Pons (tissue), 1 donor: ENCODE measurements at places on chromosomes 11 and 22.

GRCh38 chr22:41127451-41127850 is 35.1 kb downstream of the EP300 start:
- DNase-seq = no peak

DNA sequence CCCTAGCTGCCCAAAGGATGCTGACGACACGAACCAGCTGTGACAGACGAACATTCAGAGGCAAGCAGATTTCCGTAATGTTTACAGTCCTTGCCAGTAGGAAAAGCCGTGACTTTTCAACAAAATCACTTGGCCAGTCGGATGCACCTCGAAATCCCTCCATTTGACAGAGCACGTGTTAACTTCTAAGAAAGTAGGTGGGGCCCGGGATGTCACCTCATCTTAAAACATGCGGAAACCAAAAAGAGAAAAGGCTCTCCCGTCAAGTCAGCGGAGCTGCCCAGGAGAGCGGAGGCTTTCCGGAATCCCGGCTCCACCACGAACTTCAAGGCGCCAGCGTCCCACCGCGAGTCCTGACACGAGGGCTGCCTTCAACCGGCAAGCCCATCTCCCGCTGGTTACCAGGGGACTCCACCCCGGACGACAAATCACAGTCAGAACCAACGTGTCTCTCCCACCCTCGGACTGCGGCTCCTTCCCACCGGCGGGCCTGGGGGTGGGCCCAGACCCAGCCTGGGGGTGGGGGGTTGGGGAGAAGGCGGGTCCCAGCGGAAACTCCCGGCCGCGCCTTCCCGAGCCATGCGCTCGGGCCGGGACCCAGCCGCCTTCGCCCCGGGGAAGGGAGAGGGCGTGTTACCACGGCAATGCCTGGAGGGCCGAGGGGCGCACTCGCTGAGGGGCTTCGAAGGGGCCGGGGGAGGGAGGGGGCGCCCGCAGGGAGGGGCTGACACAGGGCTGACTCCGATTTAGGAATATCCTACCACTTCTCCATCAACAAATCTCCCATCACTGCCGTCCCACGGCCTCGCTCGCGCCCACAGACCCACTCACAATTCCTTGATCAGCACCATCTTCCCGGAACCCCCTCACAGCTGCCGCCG is 475 bp downstream of the PITPNB start:
- peak; percentile 20 for DNase-seq

DNA sequence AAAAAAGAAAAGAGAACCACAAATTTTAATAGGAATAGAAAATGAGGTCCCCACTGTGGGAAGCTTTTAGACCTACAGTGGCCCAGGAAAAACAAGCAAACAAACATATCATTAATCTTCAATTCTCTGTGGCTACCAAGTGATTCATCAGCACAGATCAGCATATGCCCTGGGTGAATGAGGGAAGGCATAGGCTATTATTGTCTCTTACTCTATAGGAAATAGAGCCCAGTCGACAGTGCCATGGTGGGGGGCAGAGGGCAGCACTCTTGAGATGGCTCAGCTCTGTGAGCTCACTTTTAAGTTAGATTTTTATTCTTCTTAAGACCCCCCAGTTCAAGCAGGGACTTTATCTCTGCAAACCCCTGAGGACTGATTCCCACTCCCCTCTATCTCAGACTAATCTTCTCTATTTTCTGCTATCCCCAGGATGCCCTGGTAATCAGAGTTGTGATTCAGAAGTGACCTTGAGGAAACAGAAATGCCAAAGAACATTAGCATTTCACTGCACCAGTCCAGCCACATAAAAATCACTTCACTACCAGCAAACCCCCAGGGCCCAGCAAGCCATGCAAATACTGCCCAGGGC is 9.5 kb upstream of the FEZ1 start:
- DNase-seq = no peak

DNA sequence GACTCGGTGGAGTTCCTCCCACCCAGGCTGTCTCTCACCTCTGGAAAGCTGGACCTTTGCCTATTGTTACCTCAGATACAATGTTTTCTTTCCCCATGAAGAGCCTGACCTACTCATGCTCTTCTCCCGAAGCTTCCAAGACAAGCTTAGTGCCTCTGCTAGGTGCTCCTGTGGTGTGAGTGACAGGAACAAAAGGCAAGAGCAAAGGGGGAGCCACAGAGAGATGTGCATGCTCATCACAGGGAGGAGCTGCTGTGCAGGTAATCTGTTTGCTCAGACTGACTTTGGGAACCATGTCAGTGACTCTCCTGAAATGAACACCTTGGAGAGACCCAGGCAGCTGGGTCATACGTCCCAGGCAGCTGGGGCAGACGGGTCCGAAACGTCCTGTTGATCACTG is 53.6 kb upstream of the VSTM5 start:
- DNase-seq = no peak

DNA sequence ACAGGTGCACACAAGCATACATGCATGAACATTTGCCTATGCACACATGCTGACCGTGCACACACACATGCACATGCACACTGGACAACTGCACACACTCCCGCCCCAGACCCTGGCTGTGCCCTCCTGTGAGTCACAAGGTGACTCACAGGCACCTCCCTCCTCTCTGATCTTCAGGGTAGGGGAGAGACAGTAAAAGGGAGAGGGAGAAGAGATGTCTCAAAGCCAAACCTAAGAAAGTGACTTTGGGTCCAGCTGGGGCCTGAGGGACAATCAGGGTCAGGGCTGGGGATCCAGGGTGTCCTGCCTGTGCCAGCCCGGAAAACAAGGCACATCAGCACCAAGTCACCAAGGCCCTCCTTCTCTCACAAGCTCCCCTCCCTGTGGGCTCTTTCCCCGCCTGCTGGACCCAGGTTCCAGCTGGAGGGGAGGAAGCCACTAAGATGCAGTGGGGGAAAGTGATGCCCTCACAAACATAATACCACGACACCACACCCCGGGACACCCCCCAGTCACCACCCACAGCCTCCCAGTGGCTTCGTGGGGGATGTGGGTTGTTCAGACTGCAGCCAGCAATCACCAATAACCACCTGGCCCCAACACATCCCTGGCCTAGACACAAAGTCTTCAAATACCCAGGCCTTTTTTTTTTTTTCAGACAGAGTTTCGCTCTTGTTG is 39.3 kb downstream of the PDGFB start:
- DNase-seq = no peak

DNA sequence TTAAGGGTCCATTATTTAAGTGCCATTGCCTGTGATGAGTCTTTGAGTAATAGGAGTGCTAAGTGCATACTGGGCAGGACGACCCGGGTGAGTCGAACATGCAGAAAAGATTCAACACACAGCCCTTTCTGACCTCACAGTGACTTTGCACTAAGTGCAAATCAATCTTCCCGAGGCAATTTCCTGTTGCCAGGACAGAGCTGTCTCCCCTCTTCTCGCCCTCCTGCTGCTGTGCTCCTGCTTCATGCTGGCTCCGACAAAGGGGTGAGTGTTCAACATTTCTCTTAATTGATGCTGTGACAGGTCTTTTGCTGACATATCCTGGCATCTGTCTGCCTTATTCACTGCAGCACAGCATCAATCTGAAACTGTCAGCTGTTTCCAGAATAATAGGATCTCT is 42.0 kb downstream of the MCHR1 start:
- DNase-seq = peak; percentile 53

DNA sequence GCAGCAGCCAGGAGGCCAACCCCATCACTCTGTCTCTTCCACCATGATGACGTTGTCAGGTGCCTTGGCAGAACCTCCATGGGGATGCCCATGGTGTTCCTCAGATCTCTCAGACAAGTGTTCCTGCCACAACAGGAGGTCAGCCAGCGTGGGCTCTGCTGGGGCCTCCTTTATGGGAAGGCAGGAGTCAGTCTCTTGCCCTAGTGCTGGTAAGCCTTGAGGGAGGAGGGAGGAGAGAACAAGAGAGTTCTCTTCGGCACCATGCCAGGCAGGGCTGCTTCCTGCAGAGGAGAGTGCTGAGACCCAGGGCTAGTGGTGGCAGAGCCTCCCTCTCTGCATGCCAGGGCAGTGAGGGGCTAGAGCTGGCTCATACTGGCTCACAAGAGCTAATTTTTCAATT is 32.5 kb downstream of the GNAZ start:
- DNase-seq = no peak

- no peak for DNase-seq
Measured at GRCh38 chr22:37744589-37744988, 47.7 kb downstream of the TRIOBP start.

DNA sequence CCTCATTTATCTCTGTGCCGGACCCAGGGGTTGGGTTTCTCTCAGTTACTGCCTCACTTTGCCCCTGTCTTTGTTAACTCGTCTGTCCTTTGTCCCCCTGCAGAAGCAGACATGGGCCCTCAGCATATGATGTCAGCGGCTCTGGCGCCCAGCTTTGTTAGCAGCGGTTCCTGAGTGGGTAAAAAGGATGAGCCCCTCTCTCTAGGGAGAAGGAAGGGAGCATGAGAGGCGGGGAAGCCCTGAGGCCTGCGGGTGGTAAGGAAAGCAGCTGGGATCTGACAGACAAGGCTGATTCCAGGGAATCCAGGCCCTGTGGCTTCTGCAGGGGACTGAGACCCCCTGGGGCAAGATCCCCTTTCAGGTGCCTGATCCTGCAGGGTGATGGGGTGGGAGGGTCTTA is 51.7 kb downstream of the MCM5 start:
- no peak for DNase-seq

- no peak for DNase-seq
Measured at GRCh38 chr11:17571431-17572358, 24.6 kb downstream of the OTOG start.

- DNase-seq = no peak
Measured at GRCh38 chr11:61685617-61685967, 5.4 kb downstream of the DAGLA start.

DNA sequence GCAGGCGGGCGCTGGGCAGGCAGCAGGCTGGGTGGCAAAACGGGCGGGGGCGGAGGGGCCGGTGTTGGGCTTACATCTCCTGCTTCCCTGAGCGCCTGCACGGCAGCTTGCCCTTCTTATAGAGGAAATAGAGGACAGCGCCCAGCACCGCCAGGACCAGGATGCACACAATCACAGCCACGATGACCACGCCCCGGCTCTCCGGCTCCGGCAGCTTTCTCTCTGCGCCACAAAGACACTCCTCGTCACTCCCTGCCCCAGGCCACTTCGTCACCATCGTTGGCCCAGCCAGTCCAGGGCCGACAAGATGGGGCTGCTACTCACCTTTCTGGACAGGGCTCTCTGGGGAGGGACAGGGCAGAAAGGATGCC is 6.3 kb downstream of the MCAM start:
- DNase-seq = no peak

DNA sequence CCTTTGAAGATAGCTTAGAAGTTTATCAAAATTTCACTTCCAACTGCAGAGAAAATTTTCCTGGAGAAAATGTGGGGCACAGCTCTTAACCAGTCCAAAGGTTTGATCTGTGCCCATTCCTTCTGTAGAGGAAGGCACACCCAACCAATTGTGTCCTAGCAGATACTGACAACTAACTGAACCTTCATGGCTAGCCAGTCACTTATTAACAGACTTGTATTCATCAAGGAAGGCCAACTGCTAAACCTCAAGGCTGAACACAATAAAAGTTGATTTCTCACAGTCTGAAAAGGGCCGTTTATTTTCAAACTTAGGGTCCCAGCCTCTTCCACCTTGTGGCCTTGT is 19.5 kb downstream of the SYT13 start:
- no peak for DNase-seq

- no peak for DNase-seq
Measured at GRCh38 chr22:47233316-47234243, 471.1 kb downstream of the TBC1D22A start.

DNA sequence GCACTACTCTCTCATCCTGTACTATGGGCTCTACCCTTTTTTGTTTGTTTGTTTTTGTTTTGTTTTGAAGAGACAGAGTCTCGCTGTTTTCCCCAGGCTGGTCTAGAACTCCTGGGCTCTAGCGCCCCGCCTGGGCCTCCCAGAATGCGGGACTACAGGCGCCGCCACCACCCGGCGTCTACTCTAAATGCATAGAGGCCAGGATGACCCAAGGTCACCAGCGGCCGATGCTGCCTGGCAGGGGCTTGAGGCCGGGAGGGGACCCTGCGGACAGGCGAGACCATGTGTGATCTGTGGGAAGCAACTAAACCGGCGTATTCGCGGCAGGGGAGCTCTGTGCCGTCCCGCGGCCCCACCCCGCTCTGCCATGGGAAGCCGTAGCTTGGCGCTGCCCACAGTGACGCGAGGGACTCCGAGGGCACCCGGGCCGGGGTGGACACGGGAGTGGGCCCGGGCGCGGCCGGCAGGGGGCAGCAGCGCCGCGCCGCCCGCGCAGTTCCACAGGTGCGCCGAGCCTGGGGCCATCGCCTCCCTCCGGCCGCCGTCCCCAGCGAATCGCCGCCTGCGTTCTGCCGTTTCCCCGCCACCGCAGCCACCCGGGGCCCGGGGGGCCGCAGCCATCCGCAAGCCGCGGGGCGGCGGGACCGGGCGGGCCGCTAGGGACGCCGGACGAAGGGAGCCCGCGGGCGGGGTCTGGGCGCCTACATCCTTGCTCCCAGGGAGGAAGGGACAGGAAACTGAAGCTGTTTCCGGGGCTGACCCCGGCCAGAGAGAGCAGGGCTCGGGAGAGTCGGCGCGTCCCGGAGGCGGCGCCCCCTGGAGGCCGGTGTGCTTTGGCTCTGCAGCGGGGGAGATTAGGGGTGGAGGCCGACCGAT is 12.3 kb upstream of the HDHD5 start:
- peak; percentile 90 for DNase-seq

- DNase-seq = no peak
Measured at GRCh38 chr22:19525116-19525660, 978 bp upstream of the CLDN5 start.

- DNase-seq = no peak
Measured at GRCh38 chr11:578276-579035, 2.2 kb downstream of the PHRF1 start.

- no peak for DNase-seq
Measured at GRCh38 chr11:14255238-14255534, 103.8 kb downstream of the RRAS2 start.

GRCh38 chr11:84645988-84646694 is 981.0 kb downstream of the DLG2 start:
- no peak for DNase-seq

DNA sequence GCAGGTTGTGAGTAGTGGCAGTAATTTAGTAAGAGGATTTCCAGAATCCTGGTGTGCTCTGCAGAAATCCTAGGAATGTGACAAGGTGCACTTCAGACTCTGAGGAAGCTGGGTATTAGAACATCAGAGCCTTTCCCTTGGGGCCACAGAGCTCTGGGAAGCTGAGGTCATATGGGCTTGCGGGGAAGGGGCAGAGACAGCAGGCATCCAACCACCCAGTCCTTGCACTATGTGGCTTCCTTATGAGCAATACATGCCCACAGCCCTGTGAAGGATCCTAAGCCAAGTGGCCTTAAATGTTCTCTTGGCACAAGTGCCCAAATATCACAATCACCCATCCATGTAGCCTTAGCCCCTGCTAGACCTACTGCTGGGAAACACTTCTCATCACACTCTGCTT is 46.2 kb downstream of the P4HA3 start:
- DNase-seq = no peak

- peak; percentile 43 for DNase-seq
Measured at GRCh38 chr22:37953062-37953436, 352 bp downstream of the C22orf23 start.
